ENCODE measurements at places on chromosomes 4 and X.

DNA sequence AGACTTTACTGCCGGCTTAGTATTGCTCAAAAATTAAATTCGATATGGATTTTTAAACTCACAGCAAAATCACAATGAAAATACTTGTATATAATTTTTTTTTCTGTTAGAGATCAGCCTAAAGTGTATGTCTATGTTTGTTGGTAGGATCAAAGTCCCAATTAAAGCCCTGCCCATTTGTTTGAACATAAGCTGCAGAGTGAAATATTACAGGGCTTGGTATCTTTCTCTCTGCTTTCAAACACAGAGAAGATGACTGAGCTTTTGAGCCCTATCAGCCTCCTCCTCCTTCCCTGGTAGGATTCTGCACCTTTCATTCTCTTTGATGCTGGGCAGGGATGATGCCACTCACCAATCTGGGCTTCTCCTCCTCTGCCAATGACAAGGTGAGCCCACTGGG lies 345.4 kb downstream of the PPP1R2C start:
- no peak for DNase-seq

- no peak for DNase-seq
Measured at GRCh38 chr4:75752637-75753036, 28.3 kb downstream of the USO1 start.

DNA sequence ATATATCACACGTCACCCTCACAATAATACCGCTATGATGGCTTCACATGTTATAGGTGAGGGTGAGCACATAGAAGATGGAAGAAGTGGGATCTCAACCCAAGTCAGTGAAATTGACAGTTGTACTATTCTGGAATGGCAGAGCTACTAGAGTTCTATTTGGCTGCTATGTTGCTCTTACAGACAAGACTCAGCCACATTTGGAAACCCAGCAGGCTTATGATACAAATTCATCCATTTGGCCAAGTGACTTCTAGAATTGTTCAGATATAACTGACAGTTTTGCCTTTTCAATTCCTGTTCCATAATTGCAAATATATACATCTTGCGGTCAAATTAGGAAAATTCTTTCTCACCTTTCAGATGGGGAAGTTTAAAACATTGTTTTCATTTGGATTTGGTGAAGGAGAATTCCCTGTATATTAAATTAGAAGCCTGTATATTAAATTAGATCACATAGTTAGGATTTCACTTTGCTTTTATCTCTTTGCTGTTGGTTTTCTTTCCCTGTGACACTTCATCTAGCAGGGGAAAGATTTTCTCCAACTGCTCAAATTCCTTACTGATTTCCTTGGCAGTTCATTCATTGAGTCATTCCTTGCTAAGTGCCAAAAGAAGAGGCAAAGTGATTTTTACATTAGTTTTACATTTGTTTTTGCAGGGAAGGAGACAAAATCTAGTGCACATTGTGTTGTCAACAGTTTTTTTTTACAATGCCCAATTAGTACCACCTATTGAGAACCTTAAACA lies 120.6 kb upstream of the TBC1D9 start:
- DNase-seq, result no peak

DNA sequence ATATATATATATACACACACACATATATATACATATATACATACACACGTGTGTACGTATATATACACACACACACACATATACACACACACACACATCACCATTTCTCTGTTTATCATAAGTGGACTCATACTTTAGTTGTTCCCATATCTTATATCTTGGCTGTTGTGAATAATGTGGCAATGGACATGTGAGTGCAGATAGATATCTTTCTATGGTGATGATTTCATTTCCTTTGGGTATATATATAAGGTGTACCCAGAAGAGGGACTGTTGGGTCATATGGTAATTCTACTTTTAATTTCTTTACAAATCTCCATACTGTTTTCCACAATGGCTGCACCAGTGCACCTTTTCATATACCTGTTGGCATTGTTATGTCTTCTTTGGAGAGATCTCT lies 105.9 kb downstream of the LARP1B start:
- no peak for DNase-seq

DNA sequence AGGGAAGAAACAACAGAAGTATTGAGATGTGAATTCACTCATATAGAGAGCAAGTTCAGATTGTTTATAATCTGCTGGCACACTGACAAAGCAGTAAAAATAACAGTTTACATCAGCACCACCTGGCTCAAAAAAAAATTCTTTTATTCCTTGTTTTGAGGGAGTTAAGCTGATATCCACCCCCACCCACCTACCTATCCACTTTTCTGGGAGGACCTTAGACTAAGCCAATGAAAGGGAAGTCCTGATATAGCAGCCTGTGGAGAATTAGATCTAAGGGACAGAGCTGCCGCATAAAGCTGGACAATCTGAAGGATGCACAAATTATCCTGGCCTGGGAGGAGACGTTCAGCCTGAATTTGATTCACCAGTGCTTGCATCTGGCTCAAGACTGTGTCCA lies 264.5 kb downstream of the RCHY1 start:
- DNase-seq, result no peak

- DNase-seq, result no peak
Measured at GRCh38 chrX:88903989-88904718, 157.1 kb downstream of the CPXCR1 start.

GRCh38 chr4:102218656-102219055 lies 126.6 kb downstream of the SLC39A8 start:
- no peak for DNase-seq

DNA sequence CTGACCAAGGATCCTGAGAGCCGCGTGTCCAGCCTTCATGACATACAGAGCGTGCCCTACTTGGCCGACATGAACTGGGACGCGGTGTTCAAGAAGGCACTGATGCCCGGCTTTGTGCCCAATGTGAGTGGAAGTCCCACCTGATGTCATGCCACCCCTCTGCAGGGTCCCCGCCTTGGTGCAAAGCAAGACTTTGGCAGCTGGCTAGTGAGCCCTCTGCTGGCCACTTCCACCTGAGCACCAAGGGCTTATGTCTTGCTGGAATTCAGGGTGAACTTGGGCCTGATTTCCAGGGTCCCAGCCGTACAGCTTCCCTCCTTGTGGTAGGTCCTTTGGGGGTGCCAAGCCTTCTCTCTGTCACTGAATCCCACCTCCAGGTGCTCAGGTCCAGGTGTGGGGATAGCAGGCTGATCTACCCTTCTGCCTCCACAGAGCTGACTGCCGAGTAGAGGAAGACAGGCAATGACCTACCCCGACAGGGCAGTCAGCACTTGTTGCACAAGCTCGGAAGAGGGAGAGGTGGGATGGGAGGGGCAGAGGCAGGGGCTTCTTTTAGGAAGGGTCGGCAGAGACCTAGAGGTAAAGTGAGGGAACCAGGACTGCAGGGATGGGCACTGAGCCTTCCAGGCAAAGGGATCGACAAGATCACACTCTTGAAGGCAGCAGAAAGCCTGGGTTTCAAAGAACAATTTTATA lies 248.1 kb downstream of the EVC2 start:
- no peak for DNase-seq
